ENCODE measurements at places on chromosomes 11 and 22. TPM values are rescaled to one million over a fixed set of nuclear protein-coding genes. Genes with fewer than 3 reads are reported as not detected.

Gene OR56A1
- total RNA-seq = not detected

Gene C11orf42
- not detected for total RNA-seq

- no peak for DNase-seq
These were observed 959.8 kb downstream of the BRD1 start for GRCh38 chr22:48867891-48868290.

GRCh38 chr11:44143987-44144909, 48.8 kb downstream of the EXT2 start:
- no peak for DNase-seq

GRCh38 chr22:49692499-49693225, 135.0 kb downstream of the BRD1 start:
- no peak for DNase-seq

DNA sequence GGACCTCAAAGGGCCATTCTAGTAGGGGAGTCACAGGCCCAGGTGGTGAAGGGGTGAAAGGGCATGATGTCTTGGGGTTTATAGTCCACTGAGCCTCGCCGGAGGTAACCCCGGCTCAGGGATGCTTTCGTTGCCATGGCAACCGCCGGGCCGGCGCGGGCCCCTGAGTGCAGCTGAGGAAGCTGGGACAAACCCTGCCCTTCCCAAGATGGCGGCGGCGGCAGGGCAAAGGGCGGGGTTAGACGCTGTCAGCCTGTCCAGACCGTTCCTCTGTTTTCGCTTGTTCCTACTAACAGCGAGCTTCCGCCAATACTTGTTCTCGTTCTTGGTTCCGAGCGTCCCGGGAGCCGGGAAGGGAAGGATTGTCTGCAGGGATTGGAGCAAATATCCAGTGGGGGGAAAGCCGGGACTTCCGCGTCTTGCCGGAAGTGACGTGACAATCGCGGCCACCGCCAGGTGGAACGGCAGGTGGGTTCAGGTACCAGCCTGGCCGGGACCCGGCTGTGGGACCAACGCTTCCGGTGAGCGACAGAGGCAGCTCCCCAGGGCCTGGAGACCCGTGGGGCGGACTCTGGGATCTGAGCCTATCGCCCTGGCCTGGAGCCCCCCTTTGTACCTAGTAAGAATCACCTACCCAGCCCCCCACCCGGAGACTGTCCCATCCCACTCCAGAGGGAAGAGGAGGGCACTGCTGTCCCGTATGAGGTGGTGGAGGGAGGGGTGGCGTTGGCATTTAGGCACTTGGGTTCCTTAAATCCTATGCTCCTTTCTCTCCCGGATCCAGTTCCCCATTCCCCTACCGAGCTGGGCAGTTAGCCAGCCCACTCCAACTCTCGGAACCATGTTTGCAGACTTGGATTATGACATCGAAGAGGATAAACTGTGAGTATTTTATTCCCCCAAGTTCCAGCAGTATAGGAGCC, at the start of gene PICK1:
PICK1 (plus strand) TSS at position 436 of the 923 bp plus-strand sequence; CDS start at position 842, 406 bp downstream.
- peak; percentile 71 for DNase-seq

DNA sequence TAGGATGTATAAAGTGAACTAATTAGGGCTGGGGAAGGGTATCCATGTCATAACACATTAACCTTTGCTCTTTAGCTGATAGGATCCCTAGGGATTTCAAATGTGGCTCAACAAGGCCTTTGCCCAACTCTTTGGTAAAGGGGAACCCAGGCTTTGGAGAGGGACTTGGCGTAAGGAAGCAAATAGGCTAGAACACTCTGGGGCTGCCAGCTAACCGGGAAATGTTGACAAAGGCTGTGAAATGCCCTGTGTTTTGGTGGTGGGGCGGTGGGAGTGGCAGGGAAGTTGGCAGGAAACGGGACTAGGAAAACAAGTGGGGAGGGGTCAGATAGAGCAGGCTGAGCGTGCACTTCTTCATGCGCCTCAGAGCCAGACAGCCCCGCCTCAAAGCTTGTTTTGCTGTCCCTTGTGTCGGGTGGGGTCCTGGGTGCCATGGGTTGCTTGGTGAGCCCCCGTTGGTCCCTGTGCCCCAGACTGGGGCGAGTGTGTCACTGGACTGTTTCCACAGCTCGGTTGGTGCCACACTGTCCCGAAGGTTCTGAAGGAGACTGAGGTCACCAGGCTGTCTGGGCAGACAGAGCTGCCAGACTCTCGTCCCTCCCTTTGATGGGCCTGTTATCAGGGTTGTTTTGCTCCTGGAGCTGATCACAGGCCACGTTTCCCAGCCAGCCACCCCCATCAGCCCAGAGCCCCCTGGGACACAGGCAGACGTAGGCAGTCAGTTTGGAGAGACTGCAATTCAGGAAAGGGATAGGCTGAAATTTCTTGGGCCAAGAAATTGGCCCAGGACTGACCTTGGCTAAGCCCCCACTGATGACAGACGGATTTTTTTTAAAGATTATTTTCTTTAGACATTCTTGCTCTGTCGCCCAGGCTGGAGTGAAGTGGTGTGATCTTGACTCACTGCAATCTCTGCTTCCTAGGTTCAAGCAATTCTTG, 19.6 kb downstream of the KCTD21 start:
- DNase-seq = no peak

DNA sequence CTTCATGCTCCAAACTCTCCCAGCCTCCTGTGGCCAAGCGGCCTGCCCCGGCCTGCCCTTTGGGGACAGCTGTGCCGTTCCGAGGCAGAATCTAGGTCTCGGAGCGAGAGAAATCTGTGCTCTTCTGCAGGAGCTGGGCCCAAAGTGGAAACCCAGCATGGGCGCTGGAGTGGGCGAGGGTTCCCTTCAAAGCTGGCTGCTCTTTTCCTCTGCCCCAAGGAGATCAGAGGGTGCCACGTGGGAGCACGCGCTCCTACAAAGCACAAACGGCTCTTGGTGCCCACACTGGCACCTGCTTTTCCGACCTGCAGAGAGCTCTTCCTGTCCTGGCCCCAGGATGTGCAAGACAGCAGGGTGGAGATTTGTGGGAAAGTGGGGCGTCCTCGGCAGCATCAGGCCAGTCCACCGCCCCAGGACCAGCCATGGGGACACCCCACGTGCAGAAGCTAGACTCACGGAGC, 6.9 kb downstream of the OSBPL5 start:
- DNase-seq = no peak

DNA sequence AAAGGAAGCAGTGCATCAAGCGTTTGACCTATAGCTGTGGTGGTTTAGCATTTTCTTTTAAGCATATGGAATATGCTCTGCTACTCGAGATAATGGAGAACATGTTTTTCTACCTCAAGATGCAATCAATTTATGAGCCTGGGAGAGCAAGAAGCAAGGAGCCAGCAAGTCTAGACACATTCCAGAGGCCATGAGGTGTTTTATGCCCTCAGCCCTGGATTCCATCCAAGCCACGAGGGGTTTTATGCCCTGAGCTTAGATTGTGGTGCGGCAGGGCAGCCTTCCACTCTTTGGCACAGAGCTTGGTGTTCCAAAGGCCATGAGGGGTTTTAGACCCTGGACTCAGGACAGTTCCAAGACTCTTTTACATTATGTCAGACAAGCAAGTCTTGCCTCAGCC, 11.7 kb upstream of the DNAJB13 start:
- no peak for DNase-seq

DNA sequence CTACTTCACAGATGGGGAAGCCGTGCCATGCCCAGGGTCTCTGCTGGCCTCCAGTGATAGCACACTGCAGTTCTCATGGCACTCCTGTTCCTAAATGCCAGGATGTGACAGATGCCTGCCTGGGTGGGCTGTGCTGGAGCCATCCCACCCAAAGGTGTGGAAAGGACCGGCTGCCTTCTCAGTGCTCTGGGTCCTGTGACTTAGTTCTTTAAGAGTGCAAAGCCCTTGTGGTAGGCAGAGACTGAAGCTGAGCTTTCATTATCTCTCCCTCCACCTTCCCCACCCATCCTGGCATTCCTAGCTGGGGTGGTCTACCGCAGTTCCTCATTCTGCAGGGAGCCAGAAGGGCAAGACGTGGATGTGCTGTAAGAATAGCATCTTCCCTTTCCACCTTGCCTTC, 150.1 kb downstream of the CEP164 start:
- DNase-seq = no peak

- DNase-seq = peak; percentile 38
These were observed 11.7 kb downstream of the PHRF1 start for GRCh38 chr11:587978-588380.

DNA sequence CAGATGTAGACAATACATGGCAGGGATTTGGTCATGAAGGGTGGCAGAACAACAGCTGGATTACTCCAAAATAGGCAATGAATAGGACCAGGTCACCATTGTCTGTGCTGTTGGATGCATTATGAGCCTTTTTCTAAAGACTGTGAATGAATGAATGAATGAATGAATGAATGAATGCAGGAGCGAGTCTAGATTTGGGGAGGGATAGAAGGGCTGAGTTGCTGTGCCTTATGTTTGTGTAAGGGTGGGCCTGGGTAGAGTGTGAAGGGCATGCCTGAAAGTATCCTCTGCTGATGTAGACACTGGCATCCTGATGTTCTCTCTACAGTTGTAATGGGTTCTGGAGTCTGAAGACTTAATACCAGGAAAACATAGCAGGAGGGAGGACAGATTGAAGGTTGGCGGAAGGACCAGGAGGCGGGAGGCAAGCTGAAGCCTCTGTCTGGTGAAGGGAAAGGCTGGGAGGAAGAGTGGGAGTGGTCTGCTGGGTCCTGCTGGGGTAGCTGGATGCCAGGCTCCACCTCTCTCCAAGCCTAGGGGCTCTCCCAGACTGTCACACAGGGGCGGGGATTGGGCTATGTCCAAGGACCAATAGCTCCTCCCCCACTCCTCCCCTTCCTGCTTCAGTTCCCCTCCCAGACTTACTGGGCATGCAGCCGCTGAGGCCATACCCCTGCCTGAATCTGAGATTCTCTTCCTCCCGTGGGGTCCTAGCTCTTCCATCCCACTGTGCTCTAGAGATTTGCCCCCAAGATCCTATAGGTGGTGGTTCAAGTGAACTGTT, 4.8 kb downstream of the TRIM3 start:
- DNase-seq = peak; percentile 53

- no peak for DNase-seq
These were observed 28.0 kb upstream of the ZBED5 start for GRCh38 chr11:10885703-10886363.

DNA sequence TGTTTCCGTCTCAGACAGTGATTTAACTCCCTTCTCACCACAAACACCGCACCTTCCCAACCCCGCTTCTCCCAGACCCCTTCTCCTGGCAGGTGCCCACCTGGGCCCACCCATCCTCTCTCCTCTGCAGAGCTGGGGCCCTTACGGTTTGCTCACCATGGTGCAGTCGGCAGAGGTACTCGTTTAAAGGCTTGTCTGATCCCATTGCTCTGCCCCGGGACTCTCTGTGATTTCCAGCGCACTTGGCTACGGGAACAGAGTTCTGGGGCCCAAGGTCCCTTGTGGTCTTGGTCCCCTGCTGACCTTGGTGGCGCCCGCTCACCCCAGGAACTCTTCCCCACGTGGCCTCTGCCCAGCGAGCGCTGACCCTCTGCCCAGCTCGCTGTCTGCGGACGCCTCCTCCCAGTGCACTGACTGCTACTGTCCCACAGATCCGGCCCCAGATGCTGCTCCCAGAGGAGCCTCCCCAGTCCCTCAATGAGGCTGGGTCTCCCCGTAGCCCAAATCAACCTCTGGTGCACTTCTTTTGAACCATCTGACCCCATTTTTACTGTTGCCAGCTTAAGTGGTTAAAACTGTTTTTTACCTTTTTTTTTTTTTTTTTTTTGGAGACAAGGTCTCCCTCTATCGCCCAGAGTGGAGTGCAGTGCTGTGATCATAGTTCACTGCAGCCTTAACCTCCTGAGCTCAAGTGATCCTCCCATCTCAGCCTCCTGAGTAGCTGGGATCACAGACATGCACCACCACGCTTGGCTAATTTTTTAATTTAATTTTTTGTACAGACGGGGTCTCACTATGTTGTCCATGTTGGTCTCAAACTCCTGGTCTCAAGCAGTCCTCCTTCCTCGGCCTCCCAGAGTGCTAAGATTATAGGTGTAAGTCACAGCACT, 21.3 kb upstream of the CTSD start:
- DNase-seq = no peak

- no peak for DNase-seq
These were observed 47.0 kb downstream of the GAB2 start for GRCh38 chr11:78370406-78371172.

DNA sequence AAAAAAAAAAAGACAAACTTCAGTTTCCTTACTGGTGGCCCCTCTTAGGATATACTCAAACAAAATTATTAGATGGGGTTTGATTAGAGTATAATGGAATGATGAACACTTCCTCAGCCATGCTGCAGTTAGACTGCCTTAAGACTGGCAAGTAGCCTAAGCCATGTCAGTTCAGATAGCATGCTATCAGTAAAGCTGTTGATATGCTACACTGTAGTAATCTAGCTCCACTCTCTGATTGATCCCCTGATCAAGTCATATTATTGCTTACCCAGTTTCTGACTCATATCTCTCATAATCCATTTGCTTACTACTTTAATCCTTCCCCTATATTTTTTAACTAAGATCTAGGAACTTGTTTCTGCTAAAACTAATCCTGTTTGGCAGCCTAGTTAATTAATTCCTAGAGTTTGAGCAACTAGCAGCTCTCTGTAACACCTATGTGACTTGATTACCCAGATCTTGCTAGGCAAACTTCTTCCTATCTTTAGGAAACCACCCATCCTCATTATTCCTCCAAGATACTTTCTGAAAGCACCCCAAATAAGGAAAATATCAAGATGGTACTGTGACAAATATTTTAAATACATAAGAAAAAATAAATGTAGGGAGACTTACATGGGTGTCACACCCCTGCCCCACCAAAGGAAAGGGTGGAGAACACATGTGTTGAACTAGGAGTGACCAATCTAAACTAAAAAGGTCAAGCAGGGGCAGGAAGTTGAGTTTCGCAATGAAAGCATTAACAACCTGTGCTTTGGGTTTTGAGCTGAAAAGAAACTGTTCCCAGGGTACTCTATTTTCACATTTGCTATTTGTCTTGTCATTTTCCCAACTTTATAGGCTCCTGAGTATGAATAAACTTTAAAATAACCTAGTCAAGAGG, 43.2 kb downstream of the PIK3C2A start:
- no peak for DNase-seq

GRCh38 chr22:38051261-38051660, 5.9 kb upstream of the PICK1 start:
- DNase-seq = no peak

DNA sequence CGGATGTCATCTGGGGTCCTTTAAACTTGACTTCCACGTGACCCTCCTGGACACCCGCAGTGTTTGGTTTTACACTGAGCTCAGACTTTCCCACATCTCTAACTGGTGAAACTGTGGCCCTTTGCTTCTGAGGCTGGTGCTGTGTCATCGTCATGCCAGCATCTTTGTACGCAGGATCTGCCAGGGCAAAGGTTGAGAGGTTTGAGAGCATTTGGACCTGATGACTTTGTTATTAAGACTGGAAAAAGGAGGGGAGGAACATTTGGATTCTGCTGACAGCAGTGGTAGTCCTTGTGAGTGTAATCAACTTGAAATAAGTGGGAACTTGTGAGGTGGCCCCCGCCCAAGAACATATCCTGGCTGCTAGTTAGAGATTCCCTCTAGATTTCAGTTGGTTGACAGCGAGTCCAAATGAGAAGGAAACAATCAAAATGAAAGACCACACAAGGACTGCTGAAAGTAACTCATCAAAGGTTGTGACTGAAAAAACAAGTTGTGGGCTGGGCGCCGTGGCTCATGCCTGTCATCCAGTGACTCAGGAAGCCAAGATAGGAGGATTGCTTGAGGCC, 102.5 kb downstream of the KIAA1671 start:
- DNase-seq = no peak
